ENCODE measurements at places on chromosomes 7 and 10.

GRCh38 chr10:34804306-34804705 lies 10.8 kb downstream of the PARD3 start:
- peak; percentile 45 for DNase-seq

GRCh38 chr10:129101232-129101980 lies 365.6 kb upstream of the MGMT start:
- DNase-seq, result no peak

GRCh38 chr7:157551325-157552070 lies 214.7 kb downstream of the DNAJB6 start:
- DNase-seq, result no peak

GRCh38 chr7:131633342-131633843 lies 77.0 kb upstream of the PODXL start:
- no peak for DNase-seq
